ENCODE measurements at places on chromosomes 5 and 9.

DNA sequence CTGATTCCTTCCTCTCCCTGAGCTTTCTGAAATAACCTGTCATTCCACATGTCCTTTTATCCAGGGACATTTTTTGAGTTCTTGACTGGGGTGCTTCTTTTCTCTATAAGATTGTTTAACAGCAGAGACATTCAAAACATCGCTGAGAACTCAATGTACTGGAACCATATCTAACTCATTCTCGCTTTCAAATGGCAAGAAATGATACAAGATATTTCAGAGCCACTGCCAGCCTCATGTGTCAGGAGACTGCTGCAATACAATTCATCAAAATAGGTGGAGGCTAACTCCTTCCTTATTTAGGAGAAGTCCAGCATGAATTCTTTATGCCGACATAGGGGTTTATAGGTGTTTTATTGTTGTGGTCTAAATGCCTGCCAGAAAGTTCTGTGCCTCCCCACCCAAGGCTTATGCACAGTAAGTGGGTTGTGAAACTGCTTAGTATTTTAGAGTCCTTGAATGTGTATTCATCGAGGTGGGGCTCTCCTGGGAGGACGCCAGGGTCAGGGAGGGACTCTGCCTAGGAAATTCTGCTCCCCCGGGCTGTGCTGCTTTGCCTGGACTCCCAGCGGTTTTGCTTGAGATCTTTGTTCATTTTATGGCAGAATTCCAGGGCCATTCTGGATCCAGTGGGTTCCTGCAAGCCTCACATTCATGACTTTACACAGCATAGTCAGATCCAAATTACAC, 53.9 kb downstream of the ZNF474 start:
- peaks cover 23% of the 10 kb centered on the region for H3K27me3 ChIP-seq
- H3K27ac ChIP-seq: no peak overlapping the region
- H3K36me3 ChIP-seq: no peaks in the 10 kb centered on the region
- DNase-seq: no peak

- H3K27ac ChIP-seq: no peak overlapping the region
- H3K27me3 ChIP-seq: peaks cover 42% of the 10 kb centered on the region
- peaks cover 18% of the 10 kb centered on the region for H3K4me1 ChIP-seq
- peak; percentile 32 for DNase-seq
- H3K36me3 ChIP-seq: no peaks in the 10 kb centered on the region
Observed at GRCh38 chr5:107570805-107571531, 99.8 kb downstream of the EFNA5 start.

DNA sequence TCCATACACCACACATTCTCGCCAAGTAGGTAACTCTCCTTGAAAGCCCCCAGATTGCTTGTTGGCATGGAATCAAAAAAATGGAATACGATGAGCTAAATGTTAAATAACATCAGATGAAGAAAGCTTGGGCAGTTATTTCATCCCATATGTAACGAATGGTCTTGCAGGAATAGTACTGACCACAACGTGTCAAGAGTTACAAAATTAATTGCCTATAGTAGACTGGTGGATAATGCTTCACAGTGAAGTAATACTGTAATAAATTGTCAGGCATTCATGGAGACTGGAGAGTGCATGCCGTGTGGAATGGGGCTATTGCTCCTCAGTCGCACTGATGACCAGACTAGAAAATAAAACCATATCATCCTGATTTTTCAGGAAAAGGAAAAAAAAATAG, 1628.7 kb downstream of the MAT2B start:
- H3K36me3 ChIP-seq: no peaks in the 10 kb centered on the region
- H3K4me3 ChIP-seq: no peak overlapping the region
- DNase-seq: no peak
- no peaks in the 10 kb centered on the region for H3K4me1 ChIP-seq
- no peaks in the 10 kb centered on the region for H3K27me3 ChIP-seq

- H3K36me3 ChIP-seq: peaks cover 3% of the 10 kb centered on the region
- peak overlapping the region; percentile 12 for H3K27ac ChIP-seq
- H3K4me1 ChIP-seq: peaks cover 66% of the 10 kb centered on the region
- no peaks in the 10 kb centered on the region for H3K27me3 ChIP-seq
Observed at GRCh38 chr5:102777099-102777498, 22.0 kb downstream of the PAM start.
